ENCODE measurements at places on chromosomes 6 and 20.
A peak's percentile ranks its signal among the peaks of the same experiment; 100 is the strongest.

- no peak overlapping the region for H3K4me3 ChIP-seq
- no peak for DNase-seq
- H3K4me1 ChIP-seq: no peaks in the 10 kb centered on the region
- no peaks in the 10 kb centered on the region for H3K36me3 ChIP-seq
- no peak overlapping the region for H3K27ac ChIP-seq
These were observed 977.7 kb upstream of the SLC35B3 start for GRCh38 chr6:9412951-9413559.

DNA sequence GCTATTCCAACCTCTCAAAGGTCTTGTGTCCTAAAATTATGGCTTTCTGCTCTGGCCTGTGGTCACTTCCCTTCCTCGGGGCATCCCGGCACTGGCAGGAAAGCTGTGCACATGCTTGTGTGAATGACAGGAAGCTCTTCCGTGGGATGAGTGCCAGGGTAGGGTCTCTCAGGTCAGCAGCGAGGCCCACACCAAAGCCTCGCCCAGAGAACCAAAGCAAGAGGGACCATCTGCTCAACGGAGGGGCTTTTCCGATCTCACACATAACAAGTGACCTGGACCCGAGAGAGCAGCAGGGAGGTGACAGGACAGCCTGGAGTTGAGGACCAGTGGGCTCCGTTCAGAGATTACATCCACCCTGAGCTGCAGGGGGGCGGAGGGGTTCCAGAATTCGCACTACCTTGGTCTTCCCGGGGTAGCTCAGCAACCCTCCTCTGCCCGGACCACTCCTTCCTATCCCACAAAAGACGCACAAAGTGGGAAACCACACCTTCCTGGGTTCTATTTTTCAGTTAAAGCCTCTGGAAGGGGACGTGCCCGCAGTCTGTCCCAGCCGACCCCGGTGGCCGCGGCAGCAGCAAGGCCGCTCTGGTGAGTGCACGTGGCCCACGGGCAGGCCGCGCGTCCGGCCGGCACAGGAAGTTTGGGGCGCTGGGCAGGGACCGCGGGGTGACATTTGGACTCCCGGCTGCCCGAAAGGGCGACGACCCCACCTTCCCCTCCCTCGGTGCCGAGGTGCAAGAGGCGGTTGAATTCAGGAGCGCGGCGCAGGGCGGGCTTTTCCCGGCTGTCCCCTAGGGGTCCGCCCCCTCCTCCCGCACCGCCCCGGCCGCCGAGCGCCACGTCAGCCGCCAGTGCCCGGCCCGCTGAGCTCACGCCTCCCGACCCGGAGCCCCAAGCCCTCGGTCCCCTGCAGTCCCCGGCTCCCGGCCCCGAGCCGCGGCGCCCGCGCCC lies 988 bp downstream of the TXNDC5 start:
- H3K27me3 ChIP-seq: peaks cover 9% of the 10 kb centered on the region
- peaks cover 13% of the 10 kb centered on the region for H3K4me1 ChIP-seq
- no peak for DNase-seq
- H3K27ac ChIP-seq: no peak overlapping the region
- H3K4me3 ChIP-seq: peak overlapping the region; percentile 62

DNA sequence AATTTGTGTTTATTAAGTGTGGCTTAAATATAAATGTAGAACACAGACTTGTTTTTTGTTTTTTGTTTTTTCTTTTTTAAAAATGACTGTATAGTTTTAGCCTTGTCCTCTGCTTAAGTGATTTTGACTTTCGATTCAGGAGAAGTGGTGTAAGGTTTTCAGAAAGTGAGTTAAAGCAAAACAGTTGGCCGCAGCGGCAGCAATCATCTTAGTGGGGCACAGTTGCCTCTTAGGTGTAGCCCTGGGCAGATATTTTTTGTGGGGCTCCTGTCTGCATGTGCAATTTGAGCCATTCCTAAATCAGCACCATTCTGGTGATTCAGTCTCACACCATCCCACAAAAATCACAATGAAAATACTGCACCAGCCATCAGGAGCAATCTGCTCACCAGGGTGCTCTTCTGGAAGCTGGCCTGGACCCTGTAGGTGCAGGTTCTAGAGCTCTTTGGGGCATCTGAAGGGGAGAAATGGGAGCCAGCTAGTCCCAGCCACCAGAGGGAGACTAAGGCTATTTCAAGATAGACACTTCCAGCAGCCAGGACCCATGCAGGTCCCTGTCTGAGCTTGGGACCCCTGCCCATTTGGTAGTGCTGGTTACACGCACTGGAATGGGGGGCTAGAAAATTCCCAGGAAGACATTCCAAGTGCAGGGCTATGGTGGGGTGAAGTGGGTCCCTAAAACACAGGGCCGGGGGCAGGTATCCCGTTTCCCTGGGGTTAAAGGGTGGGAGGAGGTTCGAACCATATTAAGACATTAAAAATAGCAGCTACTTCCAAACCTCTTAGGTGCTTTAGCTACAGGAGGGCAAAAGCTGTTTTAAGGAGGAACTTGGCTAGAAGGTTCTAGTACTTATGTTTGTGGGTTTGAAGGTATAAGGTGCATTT lies 156.6 kb downstream of the NFATC2 start:
- peak overlapping the region; percentile 28 for H3K27ac ChIP-seq
- H3K27me3 ChIP-seq: no peaks in the 10 kb centered on the region
- no peak overlapping the region for H3K4me3 ChIP-seq
- peaks cover 26% of the 10 kb centered on the region for H3K36me3 ChIP-seq
- DNase-seq: peak; percentile 24

GRCh38 chr20:1456300-1456699 lies 10.3 kb downstream of the NSFL1C start:
- no peaks in the 10 kb centered on the region for H3K4me1 ChIP-seq
- no peaks in the 10 kb centered on the region for H3K27me3 ChIP-seq
- H3K36me3 ChIP-seq: peaks cover 89% of the 10 kb centered on the region
- no peak overlapping the region for H3K4me3 ChIP-seq

DNA sequence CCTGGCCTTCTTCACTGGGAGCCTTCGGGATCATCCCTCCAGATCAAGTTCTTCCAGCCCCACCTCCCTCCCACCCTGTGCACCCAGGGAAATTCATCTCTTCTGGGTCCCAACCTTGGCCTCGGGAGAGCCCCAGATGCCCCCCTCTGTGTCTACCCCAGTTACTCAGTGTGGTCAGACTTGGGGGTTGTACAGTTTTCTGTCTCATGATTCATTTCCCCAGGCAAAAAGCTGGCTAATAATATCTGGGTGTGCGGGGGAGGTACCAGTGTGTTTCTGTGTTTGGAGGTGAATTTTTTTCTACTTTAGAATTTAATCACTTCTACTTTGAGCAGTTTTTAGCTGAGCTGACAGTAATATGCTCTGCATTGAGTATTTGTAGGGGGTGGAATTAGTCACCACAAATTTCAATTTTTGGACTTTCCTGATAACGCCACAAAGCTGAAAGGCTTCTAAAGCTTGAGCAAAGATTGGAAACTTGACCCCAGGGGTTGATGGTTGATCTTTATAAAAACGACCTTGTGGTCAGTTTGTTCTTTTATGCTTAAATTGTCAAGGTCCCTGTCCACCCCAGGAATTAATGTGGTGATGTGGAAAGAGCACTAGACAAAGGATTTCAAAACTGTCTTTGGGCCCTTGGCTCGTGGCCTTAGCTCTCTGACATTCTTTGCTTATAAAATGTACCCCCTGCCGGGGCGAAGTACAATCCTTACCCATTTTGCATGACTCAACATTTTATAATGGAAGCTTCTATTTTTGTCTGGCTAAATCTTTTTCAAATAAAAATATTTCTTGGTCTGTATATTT lies 284.7 kb upstream of the TAB2 start:
- H3K27me3 ChIP-seq: peaks cover 4% of the 10 kb centered on the region
- H3K4me3 ChIP-seq: no peak overlapping the region
- H3K36me3 ChIP-seq: no peaks in the 10 kb centered on the region
- H3K27ac ChIP-seq: peak overlapping the region; percentile 39

DNA sequence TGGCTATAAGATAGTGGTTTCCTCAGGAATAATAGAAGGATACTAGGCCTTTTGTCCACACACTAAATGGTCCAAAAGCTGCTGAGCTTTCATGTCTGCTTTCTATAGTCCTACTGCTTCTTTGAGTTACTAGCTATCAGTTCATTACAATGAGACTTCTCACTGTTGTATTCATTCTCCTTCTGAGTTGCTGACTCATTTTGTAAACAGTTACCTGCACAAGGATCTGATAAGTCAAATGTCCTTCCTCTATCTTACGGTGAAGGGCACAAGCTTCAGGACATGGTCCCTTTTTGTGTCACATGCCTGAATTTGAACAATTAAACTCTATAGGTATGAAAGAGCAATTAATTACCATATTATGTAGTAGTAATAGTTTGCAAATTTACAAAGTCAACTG lies 90.5 kb downstream of the MAN1A1 start:
- DNase-seq: no peak
- H3K4me3 ChIP-seq: no peak overlapping the region
- H3K27ac ChIP-seq: no peak overlapping the region

GRCh38 chr20:15039088-15039752 lies 701.8 kb upstream of the FLRT3 start:
- H3K27ac ChIP-seq: no peak overlapping the region
- no peak for DNase-seq
- H3K4me1 ChIP-seq: peaks cover 4% of the 10 kb centered on the region
- H3K4me3 ChIP-seq: no peak overlapping the region
- no peaks in the 10 kb centered on the region for H3K27me3 ChIP-seq
- no peaks in the 10 kb centered on the region for H3K36me3 ChIP-seq

GRCh38 chr6:21981235-21981833 lies 315.5 kb downstream of the PRL start:
- H3K36me3 ChIP-seq: no peaks in the 10 kb centered on the region
- no peak overlapping the region for H3K27ac ChIP-seq
- H3K4me3 ChIP-seq: no peak overlapping the region
- DNase-seq: no peak

DNA sequence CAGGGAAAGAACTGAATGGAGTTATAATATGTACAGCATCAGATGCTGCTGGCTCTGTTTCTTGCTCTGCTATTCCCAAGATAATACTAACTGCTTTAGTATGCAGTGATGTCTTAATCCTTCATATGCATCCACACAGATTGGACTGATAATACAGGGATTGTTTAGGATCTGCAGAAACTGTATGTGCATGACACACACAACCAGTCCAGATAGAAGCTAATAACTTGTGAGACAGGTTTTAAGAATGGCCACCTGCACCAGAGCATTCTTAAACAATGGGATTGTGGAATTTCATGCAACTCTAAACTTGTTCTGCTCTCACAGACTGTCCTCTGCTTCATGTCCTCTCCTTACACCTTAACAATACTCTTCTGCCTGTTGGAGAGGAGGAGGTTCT lies 90.9 kb downstream of the SPTLC3 start:
- H3K27ac ChIP-seq: no peak overlapping the region
- no peaks in the 10 kb centered on the region for H3K4me1 ChIP-seq
- no peaks in the 10 kb centered on the region for H3K27me3 ChIP-seq
- H3K36me3 ChIP-seq: no peaks in the 10 kb centered on the region

GRCh38 chr6:53643481-53643965 lies 22.0 kb downstream of the KLHL31 start:
- no peak for DNase-seq
- no peaks in the 10 kb centered on the region for H3K36me3 ChIP-seq

GRCh38 chr20:23305098-23305497 lies 45.5 kb upstream of the NXT1 start:
- no peak overlapping the region for H3K27ac ChIP-seq
- H3K36me3 ChIP-seq: no peaks in the 10 kb centered on the region
- no peak overlapping the region for H3K4me3 ChIP-seq
- H3K27me3 ChIP-seq: peaks cover 9% of the 10 kb centered on the region

DNA sequence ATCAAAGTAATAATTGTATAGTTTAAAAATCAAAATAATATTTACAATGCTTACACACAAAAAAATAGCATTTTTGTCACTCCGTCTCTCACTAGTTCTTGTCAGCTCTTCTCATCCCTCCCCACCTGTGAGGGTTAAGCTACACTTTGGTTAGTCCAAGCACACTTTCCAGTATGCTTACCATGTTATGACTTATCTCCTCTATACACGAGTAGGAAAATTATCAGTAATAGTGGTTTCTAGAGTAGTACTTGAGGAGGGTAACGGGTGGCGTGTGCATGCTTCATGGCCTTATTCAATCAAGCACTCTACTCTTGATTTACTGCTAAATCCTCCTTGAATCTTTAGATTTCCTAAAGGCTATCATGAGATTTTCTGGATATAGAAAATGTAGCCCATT lies 443.7 kb downstream of the UTRN start:
- H3K4me1 ChIP-seq: peaks cover 3% of the 10 kb centered on the region
- H3K36me3 ChIP-seq: no peaks in the 10 kb centered on the region
- H3K27me3 ChIP-seq: no peaks in the 10 kb centered on the region
- no peak overlapping the region for H3K27ac ChIP-seq
- H3K4me3 ChIP-seq: no peak overlapping the region
- no peak for DNase-seq

DNA sequence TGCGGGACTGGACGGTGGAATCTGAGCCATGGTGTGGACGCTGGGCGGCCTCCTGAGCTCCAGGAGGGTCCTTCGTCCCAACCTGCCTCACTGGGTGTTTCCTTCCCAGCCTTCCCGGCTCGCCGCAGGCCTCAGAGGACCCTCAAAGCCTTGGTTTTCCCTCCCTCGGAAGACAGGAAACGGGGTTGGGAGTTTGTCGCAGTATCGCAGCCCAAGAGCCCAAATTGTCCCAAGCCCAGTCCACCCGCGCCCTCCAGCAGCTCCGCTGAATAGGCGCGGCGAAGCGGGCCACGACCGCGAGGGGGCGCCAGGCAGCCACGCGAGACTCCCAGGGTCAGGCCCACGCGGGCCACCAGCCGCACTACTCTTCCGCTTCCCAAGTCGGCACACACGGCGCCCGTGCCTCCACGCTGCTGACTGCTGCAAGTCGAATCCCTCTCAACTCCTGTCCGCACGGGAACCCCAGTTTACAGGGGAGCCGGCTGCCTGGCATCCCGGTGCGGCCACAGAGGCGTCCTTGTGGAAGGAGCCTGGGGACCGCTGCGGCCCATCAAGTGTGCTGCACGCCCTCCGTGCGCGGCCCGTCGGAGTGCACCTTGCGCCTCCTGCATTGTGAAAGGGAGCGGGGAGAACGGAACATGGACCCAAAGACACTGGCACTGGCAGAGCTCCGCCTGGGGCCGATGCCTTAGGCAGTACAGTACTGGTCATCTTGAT lies 40.4 kb upstream of the HMGA1 start:
- H3K4me1 ChIP-seq: peaks cover 12% of the 10 kb centered on the region
- H3K36me3 ChIP-seq: no peaks in the 10 kb centered on the region
- H3K4me3 ChIP-seq: peak overlapping the region; percentile 65
- no peak overlapping the region for H3K27ac ChIP-seq

DNA sequence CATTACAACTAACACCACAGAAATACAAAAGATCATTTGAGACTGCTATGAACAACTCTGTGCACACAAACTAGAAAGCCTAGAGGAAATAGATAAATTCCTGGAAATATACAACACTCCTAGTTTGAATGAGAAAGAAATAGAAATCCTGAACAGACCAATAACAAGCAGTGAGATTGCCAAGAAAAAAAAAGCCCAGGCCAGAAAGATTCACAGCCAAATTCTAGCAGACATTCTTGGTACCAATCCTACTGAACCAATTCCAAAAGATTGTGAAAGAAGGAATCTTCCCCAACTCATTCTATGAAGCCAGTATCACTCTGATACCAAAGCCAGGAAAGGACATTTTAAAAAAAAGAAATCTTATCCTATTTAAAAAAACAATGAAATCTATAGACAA lies 7.0 kb upstream of the CDK19 start:
- H3K36me3 ChIP-seq: no peaks in the 10 kb centered on the region
- no peaks in the 10 kb centered on the region for H3K27me3 ChIP-seq
- no peak overlapping the region for H3K4me3 ChIP-seq
- no peaks in the 10 kb centered on the region for H3K4me1 ChIP-seq
- H3K27ac ChIP-seq: no peak overlapping the region
- DNase-seq: no peak
